ENCODE measurements at places on chromosomes 4 and X.

DNA sequence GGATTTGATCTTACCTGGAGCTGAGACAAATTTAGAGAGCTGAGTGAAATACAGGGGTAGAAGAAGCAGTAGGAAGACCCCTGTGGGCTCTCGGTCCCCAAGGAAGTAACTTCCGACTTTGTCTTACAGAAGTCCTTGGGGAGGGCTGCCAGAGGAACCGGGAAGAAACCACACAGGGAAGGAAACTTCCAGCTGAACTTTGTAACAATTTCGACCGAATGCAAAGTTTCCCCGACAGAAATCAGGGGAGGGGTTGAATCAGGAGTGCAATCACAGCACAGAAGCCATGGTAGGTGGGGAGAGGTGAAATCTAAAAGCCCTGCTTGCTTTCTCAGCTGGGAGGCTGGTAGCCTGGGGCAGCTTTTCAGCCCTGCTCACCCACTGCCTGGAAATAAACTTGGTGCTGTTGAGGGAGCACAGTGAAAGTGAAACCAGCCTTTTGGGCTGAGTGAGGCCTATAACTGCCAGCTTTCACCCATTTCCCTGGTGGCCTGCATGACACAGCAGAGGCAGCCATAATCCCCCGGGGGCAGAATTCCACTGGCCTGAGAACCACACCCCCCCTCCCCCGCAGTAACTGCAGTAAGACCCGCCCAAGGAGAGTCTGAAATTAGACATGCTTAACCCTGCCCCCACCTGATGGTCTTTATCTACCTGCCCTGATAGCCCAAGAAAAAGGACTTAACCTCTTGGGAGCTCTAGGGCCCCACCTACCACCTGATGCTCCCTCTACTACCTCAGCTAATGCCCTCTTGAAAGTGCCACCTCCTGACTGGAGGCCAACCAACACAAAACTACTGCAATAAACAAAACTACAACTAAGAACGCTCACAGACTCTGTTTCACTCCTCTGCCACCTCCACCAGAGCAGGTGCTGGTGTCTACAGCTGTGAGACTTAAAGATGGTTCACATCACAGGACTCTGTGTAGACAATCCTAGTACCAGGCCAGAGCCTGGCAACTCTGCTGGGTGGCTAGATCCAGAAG, 248.2 kb downstream of the PARM1 start:
- no peak for DNase-seq

DNA sequence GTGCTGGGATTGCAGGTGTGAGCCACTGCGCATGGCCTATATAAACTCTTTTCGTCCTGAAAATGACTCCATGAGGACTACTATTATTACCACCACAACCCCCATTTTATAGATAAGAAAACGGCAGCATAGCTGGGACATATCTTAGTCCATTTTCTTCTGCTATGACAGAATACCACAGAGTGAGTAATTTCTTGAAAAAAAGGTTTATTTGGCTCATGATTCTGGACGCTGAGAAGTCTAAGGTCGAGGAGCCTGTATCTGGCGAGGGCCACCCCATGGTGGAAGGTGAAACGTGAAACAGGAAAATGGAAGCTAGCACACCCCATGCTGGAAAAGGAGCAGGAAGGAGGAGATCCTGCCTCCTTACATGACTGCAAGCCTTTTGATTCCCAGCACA, 68.9 kb downstream of the SMIM20 start:
- no peak for DNase-seq

DNA sequence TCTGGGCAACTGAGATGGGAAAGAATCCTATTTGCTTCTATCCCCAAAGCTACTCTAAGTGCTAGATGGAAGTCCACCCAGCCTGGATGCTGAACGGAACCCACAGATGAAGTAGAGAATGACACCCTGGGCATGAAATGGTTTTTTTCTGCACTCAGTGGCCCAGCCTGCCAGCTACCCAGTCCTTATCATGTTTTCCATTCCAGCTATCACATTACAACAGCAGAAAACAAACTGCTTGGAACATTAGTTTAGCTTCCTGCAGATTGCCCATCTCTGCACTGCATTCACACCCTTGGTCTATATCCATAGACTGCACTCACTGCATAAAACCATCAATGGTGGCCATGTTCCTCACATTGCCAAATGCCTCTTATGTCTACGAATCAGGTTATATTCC, 79.1 kb downstream of the NYX start:
- no peak for DNase-seq

GRCh38 chrX:135520553-135521404, at the start of gene INTS6L:
TSS of gene INTS6L (plus strand) at chrX:135520660. CDS start at chrX:135520993, 333 bp downstream.
- peak; percentile 90 for DNase-seq

- DNase-seq, result no peak
Measured at GRCh38 chrX:14573161-14573560, 43.8 kb downstream of the GLRA2 start.

- no peak for DNase-seq
Measured at GRCh38 chrX:153969125-153969903, 2.3 kb downstream of the HCFC1 start.

GRCh38 chr4:176387571-176387970, 67.8 kb downstream of the SPCS3 start:
- DNase-seq, result peak; percentile 54

- no peak for DNase-seq
Measured at GRCh38 chr4:14399848-14400247, 602.4 kb upstream of the CPEB2 start.

DNA sequence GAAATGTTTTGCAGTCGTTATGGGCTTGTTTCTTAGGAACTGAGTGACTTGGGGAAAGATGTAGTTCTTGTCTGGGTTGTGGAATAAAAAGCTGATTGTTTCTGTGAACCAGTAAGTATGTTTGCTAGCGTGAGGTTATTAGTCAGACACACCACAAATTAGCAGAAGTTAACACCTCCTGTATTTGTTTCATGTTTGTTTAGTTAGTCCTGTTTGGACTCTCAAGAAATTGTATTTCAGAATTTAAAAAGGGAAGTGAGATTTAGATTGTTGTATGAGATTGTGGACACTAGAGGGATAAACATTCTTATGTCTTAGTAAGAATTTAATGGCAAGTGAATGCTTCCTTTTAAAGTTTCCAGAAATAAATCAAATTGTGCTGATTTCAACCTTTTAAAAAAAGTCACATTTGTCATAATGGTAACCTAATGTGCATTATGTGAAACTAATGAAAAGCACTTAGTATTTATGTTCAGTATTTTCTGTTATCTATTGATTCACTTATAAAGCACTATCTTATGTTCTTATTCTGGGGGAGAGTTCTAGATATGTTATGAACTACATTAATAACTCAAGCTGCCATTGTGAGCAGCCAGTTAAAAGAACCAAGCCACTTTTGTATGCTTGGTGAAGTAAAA, 25.6 kb downstream of the ATP10D start:
- DNase-seq, result peak; percentile 25

DNA sequence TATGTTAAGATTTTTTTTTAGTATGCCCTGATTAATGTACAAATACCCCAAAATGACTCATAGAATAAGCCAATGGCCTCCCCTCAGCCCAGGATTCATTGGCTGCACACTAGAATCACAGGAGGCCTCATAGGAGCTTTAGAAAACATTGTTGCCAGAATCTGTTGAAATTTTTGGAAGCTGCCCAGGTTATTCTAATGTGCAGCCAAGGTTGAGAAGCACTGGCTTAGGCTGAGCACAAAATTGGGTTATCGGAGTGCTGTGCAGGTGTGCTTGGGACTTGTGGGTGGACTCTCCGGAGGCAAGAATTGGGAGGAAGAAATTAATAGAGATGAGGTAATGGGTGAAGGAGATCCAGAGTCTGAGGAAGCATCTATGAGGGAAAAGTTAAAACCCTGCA, 41.3 kb upstream of the VCX start:
- DNase-seq, result no peak

DNA sequence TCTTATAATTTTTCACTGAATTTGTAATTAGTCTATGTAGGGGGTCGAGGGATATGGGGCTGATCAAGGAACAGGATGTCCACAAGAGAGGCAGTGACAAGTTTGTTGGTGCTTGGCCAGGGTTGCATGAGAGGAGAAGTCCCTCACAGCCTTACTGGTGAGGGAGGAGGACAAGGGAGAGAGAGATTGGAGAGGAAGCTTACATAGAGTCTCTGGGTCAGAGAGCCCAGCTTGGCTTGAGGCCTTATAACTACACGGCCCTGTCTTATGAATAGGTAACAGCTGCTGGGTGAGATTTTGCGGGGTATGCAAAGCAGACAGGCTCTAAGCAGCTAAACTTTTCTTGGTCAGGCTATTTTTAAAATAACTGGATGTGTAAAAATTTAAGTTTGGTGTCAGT, 37.9 kb upstream of the OTUD4 start:
- DNase-seq, result no peak
